ENCODE measurements at places on chromosomes 3 and 15. TPM values are rescaled to one million over a fixed set of nuclear protein-coding genes. Genes with fewer than 3 reads are reported as not detected.

GRCh38 chr15:89766357-89767311 is 9.5 kb upstream of the MESP2 start:
- DNase-seq = no peak

DNA sequence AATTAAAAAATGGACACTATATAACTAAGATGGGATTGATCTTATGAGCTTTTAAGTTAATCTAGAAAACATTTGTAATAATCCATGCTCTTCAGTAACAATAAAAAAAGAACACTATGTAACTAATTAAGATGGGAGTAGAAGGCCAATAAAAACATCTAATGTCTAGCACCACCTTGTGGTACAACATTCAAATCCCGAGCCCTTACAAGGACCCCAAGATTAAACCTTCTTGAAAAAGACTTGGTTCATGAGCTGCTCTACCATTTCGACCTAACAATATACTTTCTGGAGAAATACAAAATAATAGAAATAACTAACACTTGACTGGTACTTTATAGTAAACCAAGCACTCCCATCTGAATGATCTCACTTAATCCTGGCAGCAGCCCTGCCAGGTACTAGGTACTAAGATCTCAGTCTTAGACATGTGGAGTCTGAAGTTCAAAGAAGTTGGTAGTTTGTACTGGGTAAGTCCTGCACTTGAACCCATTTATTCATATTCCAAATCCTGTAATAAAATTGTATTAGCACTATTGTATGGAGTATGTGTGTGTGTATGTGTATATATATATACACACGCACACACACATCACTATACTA is 21.8 kb downstream of the METTL6 start:
- no peak for DNase-seq

GRCh38 chr3:85432081-85432480 is 473.3 kb downstream of the CADM2 start:
- DNase-seq = no peak

- DNase-seq = no peak
These were observed 18.7 kb upstream of the MASP1 start for GRCh38 chr3:187310226-187310625.

DNA sequence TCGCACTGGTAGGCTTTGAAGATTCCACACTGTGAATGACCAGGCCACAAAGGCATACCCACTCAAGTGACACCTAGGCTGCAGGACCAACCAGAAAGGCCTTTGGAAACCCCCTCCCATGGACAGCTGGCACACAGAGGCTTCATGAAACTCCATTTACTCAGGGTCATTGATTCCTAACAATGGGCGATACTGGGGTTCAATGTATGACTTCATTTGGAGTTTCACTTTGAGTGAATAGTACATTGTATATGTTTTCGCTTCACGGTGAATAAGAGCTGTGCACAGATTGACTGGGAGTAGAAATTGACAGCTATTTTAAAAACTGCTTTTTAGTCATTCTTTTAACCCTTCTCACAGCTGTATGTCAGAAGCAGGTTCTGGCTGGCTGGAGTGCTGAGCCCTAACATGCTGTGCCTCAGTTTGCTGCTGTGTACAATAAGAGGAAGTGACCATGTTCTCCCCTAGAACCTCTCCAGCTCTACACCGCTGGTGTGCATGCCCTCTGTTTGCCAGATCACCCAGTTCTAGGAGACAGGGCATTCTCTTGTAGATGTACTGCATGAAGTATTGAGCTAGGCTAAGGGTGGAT is 15.4 kb upstream of the CX3CR1 start:
- DNase-seq = no peak

DNA sequence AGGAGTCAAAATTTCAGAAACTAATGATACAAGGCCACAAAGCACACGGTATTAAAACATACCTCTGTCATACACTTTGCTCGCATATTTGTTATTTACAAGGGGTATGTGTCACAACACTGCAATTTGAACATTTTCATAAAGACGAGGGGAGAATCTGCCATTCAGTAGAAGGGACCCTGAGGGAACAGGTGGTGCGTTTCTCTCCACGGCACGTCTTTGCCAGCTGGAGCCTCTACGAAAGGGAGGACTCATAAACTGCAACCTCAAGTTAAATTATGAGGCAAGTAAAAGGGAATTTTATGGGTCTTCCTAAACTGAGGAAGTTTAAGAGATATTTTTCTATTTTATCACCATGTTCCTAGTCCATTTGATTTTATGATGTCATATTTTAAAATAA is 19.1 kb downstream of the ATP10A start:
- DNase-seq = no peak

DNA sequence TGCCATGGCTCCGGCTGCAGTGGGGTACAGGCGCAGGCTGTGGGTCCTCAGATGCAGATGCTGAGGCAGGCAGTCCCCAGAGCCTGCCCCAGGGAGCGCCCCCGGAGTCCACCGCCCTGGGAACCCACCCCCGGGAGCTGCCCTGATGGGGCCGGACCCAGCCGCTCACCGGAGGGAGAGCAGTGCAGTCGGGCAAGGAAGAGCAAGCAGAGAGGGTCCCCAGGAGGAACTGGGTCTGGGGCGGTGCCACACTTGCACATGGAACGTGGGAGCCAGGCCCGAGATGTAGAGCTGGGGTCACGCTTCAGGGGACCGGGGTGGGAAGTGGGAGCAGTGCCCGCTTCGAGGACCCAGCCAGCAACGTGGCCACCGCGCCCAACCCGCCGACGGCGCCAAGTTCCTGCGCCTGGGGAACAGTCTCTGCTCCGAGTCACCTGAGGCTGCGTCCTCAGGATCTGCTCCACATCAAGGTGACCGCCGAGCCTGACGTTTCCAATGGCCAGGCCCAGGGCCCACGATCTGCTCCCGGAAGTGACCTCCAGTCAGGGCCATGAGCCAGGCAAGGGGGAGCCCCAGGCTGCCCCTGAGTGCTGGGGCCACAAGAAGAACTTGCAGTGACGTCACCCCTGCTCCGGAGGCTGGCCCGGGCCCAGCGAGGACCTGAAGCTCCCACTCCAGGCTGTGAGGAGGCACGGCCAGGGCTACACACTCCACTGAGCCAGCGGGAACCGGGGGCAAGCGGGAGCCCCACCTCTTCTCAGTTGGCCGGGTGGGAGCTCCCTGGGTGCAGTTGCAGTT is 27.0 kb upstream of the TFG start:
- no peak for DNase-seq

GRCh38 chr15:97874139-97874538 is 86.4 kb upstream of the ARRDC4 start:
- no peak for DNase-seq

The TJP1 gene
- 129 TPM for total RNA-seq
